ENCODE measurements at places on chromosomes 3 and 15.
A peak's percentile ranks its signal among the peaks of the same experiment; 100 is the strongest.

- no peak for DNase-seq
Observed at GRCh38 chr15:28013480-28013879, 85.6 kb downstream of the OCA2 start.

GRCh38 chr3:141945726-141946485 lies 69.5 kb downstream of the ATP1B3 start:
- no peak for DNase-seq

- peak; percentile 75 for DNase-seq
Observed at GRCh38 chr3:70550723-70551319, 238.4 kb upstream of the MDFIC2 start.

DNA sequence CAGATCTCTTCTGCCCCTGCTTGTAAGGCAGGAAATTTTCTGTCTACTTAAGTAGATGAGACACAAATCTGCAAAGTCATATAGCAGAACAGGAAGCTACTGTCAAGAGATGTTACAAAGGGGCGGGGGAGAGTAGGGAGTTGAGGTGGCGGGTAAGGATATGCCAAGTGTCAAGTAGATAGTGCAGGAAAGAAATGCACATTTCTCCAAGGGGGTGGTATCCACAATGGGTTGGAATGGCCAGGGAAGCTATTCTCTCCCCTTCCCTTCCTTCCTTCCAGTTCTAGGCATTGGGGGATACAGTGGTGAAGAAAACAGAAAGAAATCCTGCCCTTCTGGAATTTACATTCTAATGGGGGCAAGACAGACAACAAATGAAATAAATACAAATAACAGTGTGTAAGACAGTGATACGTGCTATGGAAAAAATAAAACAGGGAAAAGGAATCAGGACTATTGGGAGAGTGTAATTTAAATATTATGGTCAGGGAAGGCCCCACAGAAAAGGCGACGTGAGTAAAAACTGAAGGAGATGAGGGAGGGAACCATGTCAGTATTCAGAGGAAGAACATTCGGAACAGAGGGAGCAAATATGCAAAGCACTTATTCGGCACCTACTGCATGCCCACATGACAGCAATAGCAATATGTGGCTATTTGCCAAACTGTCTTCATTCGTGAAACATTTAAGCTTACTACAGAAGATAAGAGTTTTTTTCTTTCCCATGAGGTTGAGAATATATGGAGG lies 42.8 kb upstream of the RNU6-1 start:
- peak; percentile 92 for DNase-seq

- no peak for DNase-seq
Observed at GRCh38 chr3:112027826-112028225, 6.7 kb upstream of the TMPRSS7 start.

DNA sequence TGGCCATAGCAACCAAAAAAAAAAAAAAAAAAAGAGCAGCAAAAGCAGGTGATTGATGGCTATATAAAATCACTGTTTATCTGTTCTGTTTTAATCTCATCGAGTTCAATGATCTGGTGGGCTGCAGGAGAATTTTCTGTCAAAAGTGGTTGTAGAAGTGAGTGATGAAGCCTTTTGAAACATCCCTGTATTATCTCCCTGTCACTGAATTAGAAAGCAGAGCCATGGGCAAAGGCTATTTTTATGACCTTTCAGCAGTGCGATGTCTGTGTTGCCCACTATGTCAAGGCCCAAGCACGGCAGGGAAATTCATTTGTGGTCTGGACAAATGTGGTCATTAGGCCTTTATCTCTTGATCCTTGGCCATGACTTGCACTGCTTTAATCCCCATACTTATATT lies 59.9 kb downstream of the OTOL1 start:
- DNase-seq = no peak

DNA sequence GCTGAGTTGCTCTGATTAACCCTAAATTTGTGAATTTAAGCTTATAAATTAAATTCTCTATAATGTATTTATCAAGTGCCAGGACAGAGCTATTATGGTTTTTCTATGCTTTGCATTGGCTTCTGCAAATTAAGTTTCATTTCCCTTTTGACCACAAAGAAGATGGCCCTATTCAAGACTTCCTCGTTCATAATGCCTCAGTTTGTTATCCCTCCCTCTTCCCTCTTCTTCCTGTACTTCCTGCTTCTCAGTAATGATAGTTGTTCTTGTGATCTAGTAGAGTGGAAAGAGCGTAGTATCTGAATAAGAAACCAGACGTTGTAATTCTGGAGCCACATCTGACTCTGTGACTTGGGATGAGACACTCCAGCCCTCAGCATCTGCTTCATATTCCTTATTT lies 118.7 kb downstream of the CACNA1D start:
- no peak for DNase-seq

DNA sequence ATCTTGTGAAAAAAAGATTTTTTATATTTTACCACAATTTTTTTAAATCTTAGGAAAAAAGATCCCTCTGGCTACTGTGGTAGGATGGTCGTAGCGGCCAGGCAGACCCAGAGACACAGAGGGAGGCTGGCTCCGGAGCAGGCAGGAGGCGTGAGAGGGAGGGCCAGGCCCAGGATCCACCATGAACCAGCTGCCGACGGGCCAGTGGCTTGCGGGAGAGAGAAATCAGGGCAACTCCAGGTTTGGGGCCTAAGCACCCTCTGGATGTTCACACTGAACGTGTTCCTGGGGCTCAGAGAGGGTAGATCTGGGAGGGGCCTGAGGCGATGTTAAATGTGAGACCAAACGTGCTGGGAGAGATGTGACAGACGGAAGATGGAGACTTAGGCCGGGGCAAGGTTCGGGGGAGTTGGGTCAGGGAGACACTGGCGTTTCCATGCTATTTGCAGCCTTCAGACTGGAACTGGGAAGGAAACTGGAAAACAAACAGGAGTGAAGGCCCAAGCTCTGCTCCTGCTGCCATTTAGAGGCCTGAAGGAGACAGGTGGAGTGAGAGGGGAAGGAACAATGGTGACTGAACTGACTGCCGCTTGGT lies 1.6 kb upstream of the VILL start:
- DNase-seq = no peak

GRCh38 chr3:186708983-186709679 lies 8.0 kb upstream of the KNG1 start:
- DNase-seq = no peak

- DNase-seq = no peak
Observed at GRCh38 chr3:72234391-72234790, 449.4 kb upstream of the PROK2 start.

GRCh38 chr3:147397875-147398812 lies 8.2 kb downstream of the ZIC4 start:
- no peak for DNase-seq

DNA sequence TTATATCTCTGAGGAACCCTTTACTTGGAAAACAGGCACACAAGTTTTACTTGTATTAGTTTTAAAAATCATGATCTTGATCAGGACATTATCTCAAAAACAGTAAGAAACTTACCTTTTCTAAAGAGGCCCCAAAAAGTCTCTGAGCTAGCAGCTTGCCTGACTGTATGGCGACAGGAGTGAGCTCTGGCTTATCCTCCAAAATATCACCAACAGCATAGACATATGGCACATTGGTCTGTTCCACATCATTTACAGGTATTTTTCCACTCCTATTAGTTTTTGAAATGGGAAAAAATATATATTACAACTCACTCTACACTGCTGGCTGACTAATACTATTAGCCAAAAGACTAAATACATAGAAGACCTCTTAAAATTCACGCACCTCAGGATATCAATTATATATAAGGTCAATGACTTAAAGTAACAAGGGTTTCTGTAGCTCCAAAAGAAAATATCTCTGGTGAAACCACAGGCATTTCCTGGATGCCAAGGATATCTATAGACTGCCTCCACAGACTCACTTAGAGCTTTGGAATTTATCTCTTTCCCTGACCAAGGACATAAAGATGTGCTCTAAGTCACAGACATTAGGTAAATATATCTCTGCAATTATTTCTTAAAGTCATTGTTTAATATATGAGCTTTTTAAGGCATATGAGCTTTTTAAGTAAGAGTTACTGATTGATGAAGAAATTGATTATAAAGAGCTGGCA lies 33.1 kb downstream of the TXNRD3 start:
- DNase-seq = no peak

DNA sequence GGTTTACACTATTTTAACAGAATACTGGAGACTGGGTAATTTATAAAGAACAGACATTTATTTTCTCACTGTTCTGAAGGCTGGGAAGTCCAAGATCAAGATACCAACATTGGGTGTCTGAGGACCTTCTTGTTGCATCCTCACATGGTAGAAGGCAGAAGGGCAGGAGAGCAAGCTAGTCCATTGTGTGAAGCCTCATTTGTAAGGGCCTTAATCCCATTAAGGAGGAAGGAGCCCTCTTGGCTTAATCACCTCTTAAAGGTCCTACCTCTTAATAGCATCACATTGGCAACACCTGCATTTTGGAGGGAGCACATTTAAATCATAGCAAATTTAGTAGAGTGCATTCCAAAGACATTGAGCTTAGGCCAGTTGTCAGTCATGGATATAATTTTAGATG lies 26.2 kb downstream of the UBE2Q2 start:
- no peak for DNase-seq

DNA sequence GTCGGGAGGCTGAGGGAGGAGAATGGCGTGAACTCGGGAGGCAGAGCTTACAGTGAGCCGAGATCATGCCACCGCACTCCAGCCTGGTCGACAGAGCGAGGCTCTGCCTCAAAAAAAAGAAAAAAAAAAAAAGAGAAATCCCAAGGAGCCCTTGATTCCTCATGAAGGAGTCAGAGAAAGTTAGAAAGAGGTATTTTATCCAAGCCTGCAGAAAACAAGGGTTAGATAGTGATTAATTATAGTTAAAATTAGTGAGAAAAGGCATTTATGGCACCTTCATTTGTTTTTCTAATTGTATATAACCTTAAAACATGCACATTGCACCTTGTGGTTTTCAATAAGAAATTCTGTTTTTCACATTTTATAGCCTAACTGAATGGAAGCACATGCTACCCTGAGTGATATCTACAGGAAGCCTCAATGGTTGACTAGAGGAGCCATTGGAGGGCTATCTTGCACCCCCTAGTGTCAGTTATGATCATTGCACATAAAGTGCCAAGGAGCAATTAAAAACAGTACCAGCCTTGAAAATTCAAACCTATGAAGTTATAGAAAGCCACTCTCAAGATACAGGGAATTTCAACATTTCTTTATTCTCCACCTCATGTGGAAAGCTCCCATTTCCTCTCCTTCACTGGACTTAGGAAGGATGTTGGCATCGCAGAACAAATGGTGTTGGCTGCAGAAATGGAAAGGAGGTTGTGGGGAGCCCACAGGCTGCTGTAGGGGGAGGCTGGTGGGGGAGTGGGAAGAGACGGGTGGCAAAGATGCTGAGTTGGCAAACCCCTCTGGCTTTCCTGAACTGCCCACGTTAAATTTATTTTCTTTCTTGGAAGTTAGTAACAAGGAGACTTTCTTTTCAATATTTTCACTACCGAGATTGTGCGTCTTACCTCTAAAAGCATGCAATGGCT lies 48.5 kb downstream of the ITGA11 start:
- DNase-seq = peak; percentile 55

- peak; percentile 30 for DNase-seq
Observed at GRCh38 chr3:70716832-70717231, 404.4 kb upstream of the MDFIC2 start.

GRCh38 chr15:60356832-60357231 lies 41.0 kb downstream of the ANXA2 start:
- DNase-seq = no peak

DNA sequence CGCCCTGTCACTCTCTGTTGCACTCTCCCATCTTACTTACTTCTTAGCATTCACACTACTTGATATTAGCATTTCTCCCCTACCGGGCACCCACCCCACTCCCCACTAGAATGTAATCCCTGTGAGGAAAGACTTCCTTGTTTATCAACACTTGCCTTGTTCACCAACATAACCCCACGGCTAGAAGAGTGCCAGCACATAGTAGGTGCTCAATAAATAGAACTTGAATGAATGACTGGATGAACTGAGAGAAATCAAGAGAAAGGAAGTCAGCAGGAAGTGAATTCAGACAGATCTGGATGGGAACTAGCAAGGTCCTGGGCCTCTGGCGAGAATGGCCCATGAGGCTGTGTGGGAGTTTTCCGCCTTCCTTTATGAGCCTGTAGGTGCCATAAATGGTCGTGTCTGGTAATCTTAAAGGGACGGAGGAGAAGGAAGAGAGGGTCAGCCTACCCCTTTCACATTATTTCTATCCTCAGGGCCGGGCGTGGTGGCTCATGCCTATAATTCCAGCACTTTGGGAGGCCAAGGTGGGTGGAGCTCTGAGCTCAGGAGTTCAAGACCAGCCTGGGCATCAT lies 42.4 kb upstream of the HERC1 start:
- peak; percentile 13 for DNase-seq

DNA sequence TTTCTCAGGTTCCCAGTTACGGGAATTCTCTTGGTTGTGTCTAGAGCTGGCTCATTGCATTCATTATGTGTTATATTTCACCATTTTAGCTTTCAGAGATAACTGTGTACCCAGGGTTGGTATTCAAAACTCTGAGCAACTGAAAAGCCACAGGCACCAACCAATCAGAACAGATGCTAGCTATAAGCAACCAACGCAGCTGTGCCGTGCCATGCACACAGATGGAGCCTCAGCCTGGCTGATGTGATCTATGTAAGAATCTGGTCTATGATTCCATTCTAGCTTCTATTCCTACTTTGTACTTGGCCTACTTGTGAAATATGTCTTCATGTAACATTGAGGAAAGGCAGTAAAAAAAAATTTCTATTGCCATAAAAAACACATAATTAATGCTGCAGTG lies 95.0 kb upstream of the CCDC80 start:
- DNase-seq = no peak

- DNase-seq = no peak
Observed at GRCh38 chr3:8499181-8499611, 2.4 kb upstream of the LMCD1 start.

DNA sequence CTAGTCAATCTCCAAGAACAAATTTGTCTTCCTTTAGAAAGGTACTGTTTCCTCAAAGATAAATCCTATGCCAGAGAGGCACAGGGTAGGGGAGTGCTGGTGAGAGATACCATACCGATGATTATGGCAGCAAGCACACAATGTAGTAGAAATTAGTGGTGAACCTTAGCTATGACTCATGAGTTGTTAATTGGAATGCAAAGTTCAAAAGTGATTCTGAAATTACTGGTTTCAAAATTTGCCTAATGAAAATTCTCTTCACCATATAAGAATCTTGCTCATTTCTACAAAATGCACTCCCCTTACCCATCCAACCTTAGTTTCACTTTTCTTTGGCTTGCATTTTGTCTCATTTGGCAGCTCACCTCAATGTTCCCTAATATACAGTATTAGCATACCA lies 139.5 kb upstream of the SLC2A2 start:
- no peak for DNase-seq

GRCh38 chr3:20186600-20187004 lies 596 bp upstream of the SGO1 start:
- no peak for DNase-seq

- DNase-seq = no peak
Observed at GRCh38 chr15:67469680-67470079, 51.3 kb upstream of the C15orf61 start.

DNA sequence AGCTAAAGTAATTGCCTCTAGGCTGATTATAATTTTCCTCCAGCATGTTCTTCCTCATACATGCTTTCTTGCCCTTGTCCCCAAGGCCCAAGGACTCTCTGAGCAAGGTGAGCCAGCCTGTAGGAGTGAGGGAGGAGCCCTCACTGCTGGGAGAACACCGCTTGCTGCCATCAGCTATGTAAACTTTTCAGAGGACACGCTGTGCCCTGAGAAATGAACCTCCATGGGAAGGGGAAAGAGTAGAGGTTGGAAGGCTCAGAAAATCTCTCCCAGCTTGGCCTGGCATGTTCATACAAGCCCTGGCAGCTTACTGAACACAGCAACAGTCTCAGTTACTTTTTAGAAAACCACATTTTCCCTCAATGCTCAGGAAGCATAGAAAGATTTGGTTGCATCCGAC lies 103.0 kb upstream of the SLC24A5 start:
- no peak for DNase-seq

Data from Kasumi-1 (cell line).